ENCODE measurements at places on chromosomes 4 and X.

- no peak for DNase-seq
Observed at GRCh38 chrX:97065973-97066372, 182.3 kb downstream of the RPA4 start.

DNA sequence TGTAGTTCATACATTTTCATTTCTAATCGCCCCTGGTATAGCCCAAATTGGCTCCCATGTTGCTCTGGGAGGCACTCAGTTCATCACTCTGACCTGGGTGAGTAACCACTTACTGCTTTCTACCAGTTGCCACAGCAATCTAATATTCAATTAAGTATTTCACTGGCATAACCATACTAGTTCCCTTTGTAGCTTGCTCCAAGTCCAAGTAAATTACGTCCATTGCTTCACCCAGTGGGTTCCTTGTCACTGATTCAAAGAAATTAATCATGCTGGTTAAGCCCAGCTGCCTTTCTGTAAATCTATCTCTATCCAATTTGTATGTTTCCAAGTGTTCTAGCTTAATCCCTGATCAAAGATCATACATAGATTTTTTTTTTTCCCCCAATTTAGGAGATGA is 92.0 kb upstream of the CBR4 start:
- no peak for DNase-seq

GRCh38 chr4:128308986-128309385 is 21.4 kb upstream of the PGRMC2 start:
- DNase-seq, result no peak

GRCh38 chr4:167555338-167556022 is 321.2 kb upstream of the SPOCK3 start:
- DNase-seq, result no peak

DNA sequence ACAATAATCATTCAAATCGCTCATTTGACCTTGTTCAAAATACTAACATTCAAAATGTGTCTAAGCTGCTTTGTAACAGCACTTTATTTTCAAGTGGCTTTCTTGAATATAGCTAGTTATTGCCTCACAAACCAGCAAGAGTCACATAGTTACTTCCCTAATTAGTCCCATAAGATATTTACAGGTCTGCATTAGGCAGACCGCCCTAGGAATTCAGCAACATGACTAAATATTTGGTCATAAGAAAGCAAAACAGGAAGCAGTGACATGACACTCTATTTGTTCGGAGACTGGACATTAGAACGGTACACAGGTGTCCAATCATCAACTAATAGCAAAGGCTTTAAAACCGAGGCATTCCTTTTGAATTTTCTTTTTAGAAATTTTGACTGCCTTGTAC is 262.0 kb downstream of the COL25A1 start:
- no peak for DNase-seq

DNA sequence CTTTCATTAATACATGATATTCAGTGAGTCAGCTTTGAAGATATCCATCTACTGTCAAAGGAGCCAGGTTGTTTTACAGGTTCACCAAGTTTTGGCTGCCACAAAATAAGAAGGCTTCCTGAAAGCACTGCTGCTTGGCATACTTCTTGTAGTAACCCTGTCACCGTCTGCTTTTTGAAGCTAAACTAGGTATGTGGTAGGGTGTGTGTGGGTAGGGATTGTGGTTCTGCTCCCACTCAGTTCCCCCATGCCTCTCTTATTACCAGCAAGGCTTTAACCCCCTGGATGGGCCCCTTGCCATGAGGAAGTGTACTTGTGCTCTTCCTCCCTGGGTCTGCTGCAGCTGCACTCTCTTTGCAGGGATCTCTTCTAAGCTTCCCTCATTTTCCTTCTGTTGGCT is 191.2 kb downstream of the BANK1 start:
- peak; percentile 63 for DNase-seq

DNA sequence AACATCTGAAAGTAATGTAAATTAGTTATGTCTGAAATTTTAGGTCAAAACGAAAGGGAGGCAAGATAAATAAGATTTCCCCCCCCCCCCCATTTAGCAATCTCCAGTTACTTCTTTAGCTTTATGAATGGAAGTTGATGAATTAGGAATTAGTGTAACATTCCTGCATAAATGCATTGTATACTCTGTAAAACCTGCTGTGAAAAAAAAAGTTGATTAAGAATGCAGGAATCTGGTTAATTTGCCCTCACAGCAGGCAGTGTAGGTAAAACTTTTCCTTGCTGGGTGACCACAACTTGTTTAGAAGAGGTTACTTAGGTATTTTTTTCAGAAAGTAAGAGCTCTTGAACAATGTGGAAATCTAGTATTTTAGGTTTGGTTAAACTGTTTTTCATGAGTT is 15.3 kb downstream of the LARP7 start:
- no peak for DNase-seq

DNA sequence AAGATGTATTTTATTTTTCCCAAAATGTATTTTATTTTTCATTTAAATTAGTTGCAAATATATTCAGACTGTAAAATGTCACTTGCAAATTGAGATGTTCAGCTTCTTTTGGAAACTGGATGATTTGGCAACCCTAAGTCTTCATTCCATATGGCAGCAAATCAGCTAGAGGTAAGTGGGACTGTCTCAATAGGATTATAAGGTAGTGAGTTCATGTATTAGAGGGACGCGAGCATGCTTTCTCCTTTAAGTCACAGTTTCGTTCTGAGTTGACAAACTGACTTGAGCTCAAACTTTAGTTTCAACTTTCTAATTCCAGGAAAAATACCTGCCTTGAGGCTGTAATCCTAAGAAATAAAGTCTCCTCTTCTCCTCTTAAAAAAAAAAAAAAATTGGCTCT is 44.2 kb upstream of the TMEM131L start:
- no peak for DNase-seq

DNA sequence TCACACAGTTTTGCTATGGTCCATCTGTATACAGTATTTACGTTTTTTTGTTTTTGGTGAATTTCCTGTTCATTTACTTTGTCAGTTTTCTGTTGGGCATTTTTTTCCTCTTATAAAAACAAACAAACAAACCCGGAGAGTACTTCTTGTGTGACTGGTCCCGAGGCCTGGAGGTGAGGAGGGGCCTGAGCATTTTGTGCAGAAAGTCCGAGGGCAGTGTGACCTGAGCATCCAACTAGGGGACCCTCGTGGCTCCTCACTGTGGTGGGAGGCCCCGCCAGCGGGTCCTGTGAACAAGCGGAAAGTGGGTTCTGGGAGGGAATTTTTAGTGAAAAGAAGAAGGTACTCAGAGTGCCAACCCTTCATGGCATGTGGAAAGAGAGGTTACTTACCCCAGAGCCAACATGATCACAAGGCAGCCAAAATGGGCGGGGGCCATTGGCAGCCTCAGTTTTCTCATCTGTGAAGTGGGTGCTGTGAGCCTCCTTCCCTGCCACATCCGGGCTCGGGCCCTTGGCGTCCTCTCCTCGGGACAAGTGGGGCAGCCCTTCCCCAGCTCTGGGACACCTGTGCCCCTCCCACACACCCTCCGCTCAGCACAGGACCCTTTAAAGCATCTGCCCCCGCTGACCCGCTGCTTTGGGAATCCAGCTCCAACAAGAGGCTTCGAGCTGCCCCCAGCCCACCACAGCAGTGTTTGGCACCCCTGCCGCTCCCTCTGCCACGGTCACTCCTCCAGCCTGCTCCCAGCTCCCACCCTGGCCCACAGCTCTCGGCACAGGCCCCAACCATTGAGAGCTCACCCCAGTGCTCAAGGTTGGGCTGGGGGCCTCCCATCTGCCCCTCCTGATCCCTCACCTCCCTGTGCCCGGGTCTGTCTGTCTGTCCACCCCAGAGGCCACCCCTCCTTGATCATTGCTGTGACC is 22.8 kb upstream of the GPR78 start:
- DNase-seq, result no peak

- DNase-seq, result no peak
Observed at GRCh38 chr4:168321006-168321405, 2.5 kb upstream of the DDX60 start.

- no peak for DNase-seq
Observed at GRCh38 chr4:14386196-14386595, 616.1 kb upstream of the CPEB2 start.

DNA sequence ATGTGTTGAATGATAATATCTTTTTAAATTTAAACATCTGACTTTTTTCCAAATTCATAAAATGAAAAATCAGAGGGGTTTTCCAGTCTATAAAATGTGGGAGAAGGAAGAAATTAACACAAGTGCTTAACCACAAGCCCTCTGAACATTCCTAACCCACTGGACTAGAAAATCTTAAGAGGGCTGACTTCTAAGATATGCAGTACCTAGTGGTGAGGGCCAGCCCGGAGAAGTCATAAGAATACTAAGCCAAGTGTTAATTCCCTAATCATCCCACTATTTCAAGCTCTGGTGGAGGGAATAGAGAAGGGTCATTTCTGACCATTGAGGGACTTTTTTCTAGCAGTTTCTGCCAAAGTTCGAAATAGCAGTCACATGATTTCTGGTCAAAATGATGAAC is 86.9 kb upstream of the NEIL3 start:
- no peak for DNase-seq

DNA sequence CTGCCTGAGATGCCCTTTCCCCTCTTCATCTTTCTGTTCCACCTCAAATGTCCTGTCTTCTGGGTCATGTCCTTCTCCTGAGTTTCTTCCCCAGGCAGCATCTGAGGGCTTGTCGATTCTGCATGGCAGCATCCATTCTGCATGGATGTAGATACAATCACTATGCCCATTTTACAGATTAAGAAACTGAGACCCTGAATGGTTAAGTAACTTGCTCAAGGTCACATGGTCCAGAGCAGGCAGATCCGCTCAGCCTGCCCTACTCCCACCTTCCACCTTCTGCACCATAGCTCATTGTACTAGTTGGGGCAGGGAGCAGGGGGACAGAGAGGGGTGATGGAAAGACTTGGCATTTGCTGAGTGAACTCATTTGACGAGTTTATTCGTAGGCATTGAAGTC is 32.0 kb downstream of the ZNF185 start:
- DNase-seq, result no peak

- DNase-seq, result no peak
Observed at GRCh38 chr4:103842076-103842475, 122.3 kb upstream of the TACR3 start.

- DNase-seq, result no peak
Observed at GRCh38 chr4:8575457-8575856, 4.7 kb upstream of the GPR78 start.

- no peak for DNase-seq
Observed at GRCh38 chr4:29073571-29073970, 1646.6 kb upstream of the PCDH7 start.

GRCh38 chr4:168480931-168481611 is 779 bp upstream of the DDX60L start:
- DNase-seq, result peak; percentile 84

DNA sequence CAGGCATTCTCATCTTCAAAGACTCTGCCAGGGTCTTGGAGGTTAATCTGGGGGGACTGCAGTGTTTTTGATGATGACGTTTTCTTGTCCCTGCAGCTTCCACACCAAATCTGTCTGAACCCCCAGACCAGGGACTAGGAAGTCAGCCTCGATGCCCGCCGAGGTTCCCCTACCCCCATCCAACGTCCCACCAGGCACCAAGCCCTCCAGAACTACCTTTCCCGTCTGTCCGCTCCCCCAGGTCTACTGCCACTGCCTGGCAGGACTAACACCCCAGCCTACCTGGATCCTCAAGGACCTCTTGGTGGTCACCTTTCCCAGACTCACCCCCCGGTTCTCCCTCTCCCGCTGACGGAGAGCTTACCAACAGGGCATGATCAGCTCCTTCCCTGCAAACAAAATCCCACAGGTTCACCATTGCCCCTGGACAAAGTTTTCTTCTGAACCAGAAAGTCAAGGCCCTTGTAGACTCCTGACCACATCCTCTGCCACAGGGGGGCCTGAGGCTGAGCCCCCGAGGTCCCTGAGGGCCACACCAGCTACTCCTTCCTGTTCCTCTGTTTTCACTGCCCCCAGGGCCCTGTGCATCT is 40.9 kb downstream of the HMX1 start:
- DNase-seq, result no peak

GRCh38 chr4:94714365-94715160 is 43.2 kb upstream of the BMPR1B start:
- DNase-seq, result no peak

- DNase-seq, result no peak
Observed at GRCh38 chr4:99120501-99120900, 23.6 kb downstream of the ADH4 start.

- peak; percentile 61 for DNase-seq
Observed at GRCh38 chr4:85672959-85673358, 198.0 kb downstream of the ARHGAP24 start.

DNA sequence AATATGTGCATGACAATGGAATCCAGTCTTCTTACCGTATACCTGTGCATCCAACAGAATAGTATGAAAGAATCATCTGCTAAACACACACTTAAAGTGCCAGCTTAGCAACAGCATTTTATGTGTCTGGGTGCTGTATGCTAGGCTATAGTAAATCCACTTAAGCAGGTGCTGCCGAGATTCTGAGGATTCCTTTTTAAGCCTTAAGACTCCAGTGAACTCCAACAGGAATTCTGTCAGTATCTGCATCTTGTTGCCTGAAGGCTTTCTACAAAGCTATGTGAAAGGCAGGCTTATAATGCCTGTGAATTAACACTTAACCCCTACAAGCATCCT is 1076.4 kb upstream of the PABPC4L start:
- DNase-seq, result no peak

DNA sequence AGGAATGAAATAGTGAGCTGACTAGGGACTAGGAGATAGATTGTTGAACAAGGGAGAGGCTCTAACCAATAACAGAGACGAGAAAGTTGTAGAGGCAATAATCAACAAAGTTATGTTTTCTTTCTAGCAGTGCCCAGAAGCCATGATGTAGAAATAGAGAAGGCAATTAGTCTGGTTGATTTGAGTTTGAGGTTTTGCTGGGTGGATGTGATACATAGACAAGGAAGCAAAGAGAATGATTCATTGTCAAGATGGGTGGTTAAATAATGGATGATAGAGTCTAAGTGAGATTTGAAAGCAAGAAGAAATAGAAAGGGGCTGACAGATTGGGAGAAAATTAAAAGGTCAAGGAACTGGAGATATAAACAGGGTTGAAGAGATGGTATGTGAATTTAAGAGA is 11.2 kb downstream of the RBM41 start:
- DNase-seq, result no peak

DNA sequence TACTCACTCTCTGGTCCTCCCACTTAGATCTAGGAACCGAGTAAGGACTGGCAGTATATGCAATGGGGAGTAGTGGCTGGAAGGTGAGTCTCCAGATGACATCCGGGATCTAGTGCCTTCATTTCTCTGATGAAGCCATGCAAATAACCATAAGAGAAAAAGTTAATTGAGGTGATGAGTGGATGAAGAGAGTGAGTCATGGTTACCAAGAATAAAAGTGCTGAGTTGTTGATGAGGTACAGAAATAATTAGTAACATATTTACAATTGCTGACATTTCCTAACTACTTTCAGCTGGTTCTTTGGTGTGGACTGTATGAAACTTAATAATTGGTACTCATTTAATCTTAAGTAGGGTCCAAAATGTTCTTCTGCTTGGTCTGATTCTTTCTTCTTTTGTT is 146.7 kb upstream of the PITX2 start:
- DNase-seq, result no peak
